Activated naive CD8-positive, alpha-beta T cell treated with anti-CD3 and anti-CD28 coated beads, Interleukin-2, amount 10 ng/mL, durations not matched to agents 7 days and 5 days (primary cell): ENCODE measurements at places on chromosomes 4 and X.

DNA sequence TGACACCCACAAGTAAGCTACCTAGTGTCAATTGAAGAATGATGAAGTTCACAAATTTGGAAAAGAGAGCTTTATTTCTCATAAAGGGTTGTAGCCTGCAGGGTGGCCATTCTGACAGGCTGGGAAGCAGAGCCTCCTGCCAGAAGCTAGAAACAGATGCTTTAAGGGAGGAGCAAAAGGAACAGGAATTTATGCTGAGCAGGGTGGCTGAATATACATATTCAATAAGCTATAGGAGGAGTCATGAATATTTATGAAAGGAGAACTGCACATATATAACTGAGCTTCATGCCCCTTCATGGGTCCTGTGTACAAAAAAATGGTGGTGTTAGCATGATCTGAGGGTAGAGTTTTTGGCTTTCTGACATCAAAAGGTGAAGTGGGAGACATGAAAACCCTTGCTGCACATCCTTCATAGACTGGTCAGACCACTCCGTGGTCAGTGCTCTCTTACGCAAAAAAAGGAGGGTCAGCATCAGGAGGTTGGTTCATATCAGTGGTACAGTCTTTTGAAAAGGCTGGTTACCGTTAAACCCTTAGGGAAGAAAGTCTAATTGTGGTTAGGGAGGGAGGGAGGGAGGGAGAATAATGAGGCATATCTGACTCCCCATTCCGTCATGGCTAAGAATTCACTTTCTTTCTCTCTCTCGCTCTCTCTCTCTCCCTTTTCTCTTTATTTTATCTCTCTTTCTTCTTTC is 121.4 kb downstream of the LUZP4 start:
- H3K27ac ChIP-seq = no peak overlapping the region
- no peaks in the 10 kb centered on the region for H3K36me3 ChIP-seq
- DNase-seq = no peak
- H3K4me3 ChIP-seq = no peak overlapping the region

- H3K36me3 ChIP-seq = no peaks in the 10 kb centered on the region
- H3K4me1 ChIP-seq = no peaks in the 10 kb centered on the region
- DNase-seq = no peak
- H3K27ac ChIP-seq = no peak overlapping the region
- H3K27me3 ChIP-seq = no peaks in the 10 kb centered on the region
- H3K4me3 ChIP-seq = no peak overlapping the region
Observed at GRCh38 chr4:127364397-127364796, 268.4 kb upstream of the INTU start.

DNA sequence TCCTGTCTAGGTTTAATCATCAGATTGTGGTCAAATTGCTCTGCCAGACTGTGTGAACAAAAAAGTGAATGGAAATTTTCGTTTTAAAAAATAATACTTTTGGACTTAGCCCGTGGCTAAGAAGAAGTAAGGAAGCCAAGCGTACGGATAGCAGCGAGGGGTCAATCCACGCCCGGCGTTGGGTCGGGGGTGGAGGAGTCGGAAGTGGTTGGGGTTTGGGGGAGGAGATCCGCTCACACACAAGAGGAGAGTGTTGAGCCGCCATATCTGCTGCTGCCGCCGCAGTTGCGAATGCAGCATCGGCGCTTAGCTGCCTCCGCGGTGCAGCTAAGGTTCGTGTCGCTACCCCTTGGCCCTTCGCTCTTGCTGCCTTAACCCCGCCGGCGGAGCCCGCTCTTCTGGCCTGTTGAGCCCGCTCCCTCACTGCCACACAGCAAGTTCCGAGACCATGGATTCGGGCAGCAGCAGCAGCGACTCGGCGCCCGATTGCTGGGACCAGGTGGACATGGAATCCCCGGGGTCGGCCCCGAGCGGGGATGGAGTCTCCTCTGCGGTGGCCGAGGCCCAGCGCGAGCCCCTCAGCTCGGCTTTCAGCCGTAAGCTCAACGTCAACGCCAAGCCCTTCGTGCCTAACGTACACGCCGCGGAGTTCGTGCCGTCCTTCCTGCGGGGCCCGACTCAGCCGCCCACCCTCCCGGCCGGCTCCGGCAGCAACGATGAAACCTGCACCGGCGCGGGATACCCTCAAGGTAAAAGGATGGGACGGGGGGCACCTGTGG is at the start of gene GSPT2:
TSS of gene GSPT2 (plus strand) at position 264 of the 779 bp plus-strand sequence. CDS start at position 449, 185 bp downstream.
- peaks cover 14% of the 10 kb centered on the region for H3K4me1 ChIP-seq
- DNase-seq = peak; percentile 68
- H3K27ac ChIP-seq = peak within 1 kb of the TSS; percentile 88
- H3K27me3 ChIP-seq = peaks cover 9% of the 10 kb centered on the region
- H3K36me3 ChIP-seq = peaks cover 26% of the 10 kb centered on the region

- no peak overlapping the region for H3K4me3 ChIP-seq
- no peaks in the 10 kb centered on the region for H3K4me1 ChIP-seq
- H3K27me3 ChIP-seq = no peaks in the 10 kb centered on the region
- DNase-seq = no peak
- H3K36me3 ChIP-seq = no peaks in the 10 kb centered on the region
Observed at GRCh38 chr4:91092398-91092980, 965.3 kb downstream of the CCSER1 start.

DNA sequence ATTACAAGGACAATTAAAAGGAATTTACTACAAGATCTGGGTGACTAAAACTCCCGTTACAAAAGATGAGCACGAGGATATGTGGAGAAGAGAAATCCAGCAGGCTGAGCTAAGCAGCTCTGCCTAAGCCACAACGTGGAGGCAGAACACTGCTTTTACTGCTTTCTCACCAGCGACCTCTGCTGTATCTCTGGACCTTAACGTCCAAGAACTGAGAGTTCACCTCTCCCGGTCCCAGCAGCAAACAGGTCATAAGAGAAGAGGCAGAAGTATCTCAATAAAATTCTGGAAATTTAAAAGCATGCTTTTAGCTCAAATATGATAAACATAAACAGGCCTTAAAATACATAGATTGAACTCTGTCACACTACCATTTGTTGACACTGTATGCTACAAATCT is 81.0 kb downstream of the ADGRA3 start:
- no peak overlapping the region for H3K4me3 ChIP-seq
- no peaks in the 10 kb centered on the region for H3K27me3 ChIP-seq
- no peak overlapping the region for H3K27ac ChIP-seq
- H3K36me3 ChIP-seq = no peaks in the 10 kb centered on the region
- no peaks in the 10 kb centered on the region for H3K4me1 ChIP-seq
- DNase-seq = no peak

- no peaks in the 10 kb centered on the region for H3K27me3 ChIP-seq
- no peak overlapping the region for H3K27ac ChIP-seq
- no peaks in the 10 kb centered on the region for H3K4me1 ChIP-seq
- no peak for DNase-seq
Observed at GRCh38 chrX:38087594-38087993, 81.2 kb downstream of the SYTL5 start.

DNA sequence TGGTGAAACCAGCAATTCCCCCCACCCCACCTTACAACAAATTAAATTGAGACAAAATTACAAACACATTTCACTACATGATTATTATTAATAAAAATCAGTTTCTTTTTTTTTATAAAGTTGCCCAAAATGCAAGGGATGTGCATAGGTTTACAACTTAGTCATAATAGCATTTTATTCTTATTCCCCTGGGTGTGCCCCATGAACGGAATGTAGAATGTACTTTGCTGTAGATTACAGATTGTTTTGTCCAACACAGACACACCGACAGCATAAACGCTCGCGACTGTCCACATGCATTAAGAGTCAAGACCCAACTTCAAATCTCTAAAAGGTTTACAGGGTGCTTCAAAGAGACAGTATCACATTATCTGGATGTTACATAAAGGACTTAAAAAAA is 72.3 kb downstream of the NYX start:
- no peak overlapping the region for H3K4me3 ChIP-seq
- peaks cover 7% of the 10 kb centered on the region for H3K36me3 ChIP-seq
- H3K27me3 ChIP-seq = no peaks in the 10 kb centered on the region
- H3K27ac ChIP-seq = no peak overlapping the region

DNA sequence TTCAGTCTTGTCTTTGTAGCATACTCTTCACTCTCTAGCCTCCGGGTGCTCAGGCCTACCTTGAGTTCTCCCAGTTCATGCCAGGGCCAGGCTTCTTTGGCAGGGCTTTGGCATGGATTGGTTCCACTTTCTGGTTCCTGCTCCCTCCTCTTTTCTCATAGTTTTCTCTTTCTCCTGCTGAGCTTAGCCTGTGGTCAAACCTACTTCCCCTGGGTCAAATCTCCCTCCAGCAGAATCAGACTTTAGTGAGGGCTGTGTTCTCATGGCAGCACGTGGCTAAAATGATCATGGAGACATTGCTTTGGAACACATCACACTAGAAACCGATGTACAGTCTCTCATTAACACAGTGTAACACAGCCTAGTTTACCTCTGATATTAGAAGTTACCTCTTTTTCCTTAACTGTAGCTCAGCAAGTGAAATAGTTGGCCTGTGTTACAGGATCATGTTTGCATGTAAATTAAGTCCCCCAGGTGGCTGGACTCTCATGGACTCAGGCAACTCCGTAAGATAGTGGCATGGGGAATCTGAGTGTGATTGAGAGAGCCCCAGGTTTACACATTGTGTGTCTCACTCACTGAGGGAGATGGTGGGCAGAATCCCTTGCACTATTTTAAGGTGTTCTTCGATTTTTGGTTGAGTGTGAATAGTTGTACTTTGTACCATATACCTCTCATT is 13.3 kb downstream of the RAB9A start:
- H3K36me3 ChIP-seq = peaks cover 12% of the 10 kb centered on the region
- H3K4me3 ChIP-seq = no peak overlapping the region
- H3K27ac ChIP-seq = peak overlapping the region; percentile 37
- H3K4me1 ChIP-seq = peaks cover 22% of the 10 kb centered on the region

DNA sequence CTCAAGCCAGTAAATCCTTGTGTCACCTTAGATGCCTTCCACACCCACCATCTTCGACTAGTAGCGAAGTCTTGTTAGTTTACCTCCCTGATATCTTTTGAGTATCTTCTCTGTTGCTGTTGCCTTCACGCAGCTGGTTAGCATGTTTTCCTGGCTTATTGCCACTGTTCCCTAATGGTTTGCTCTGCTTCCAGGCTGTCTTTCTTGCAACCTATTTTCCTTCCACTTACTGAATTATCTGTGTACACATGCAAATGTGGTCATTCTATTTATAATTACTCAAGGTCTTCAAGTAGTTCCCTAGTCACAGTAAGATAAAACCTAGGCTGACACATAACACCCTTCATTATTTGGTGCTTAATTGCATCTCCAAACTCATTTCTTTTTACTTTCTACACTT is 89.5 kb downstream of the UGT8 start:
- H3K27me3 ChIP-seq = peaks cover 20% of the 10 kb centered on the region
- no peaks in the 10 kb centered on the region for H3K4me1 ChIP-seq
- no peak overlapping the region for H3K4me3 ChIP-seq
- H3K36me3 ChIP-seq = no peaks in the 10 kb centered on the region
- no peak for DNase-seq

GRCh38 chr4:185405296-185405999 is 8.8 kb downstream of the ANKRD37 start:
- no peak for DNase-seq
- H3K27me3 ChIP-seq = no peaks in the 10 kb centered on the region
- peaks cover 2% of the 10 kb centered on the region for H3K4me1 ChIP-seq

DNA sequence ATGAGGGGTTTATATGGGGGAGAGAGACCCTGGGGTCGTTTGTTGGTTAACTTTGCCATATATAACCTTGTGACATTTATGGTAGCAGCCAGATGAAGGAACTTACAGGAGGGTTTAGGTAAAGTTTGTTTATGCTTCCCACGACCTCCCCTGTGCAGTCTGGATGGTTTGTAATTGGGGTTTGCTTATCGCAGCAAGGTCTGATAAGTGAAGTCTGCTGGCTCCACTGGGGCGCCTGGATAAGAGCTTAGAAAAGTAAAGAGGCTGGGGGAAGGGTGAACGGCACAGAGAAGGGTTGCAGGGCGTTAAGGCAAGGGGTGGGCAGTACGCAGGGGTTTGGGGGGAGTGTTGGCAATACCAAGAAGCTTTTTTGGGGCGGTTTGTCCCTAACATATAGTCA is 98.7 kb downstream of the KDM6A start:
- H3K36me3 ChIP-seq = peaks cover 31% of the 10 kb centered on the region
- H3K27ac ChIP-seq = no peak overlapping the region
- no peak for DNase-seq
- no peaks in the 10 kb centered on the region for H3K27me3 ChIP-seq
- no peak overlapping the region for H3K4me3 ChIP-seq
- H3K4me1 ChIP-seq = peaks cover 11% of the 10 kb centered on the region

- peak overlapping the region; percentile 84 for H3K4me3 ChIP-seq
- DNase-seq = peak; percentile 49
- H3K36me3 ChIP-seq = peaks cover 4% of the 10 kb centered on the region
- H3K4me1 ChIP-seq = peaks cover 46% of the 10 kb centered on the region
Observed at GRCh38 chrX:39855748-39856129, 242.0 kb downstream of the BCOR start.

- no peak for DNase-seq
- H3K27me3 ChIP-seq = peaks cover 23% of the 10 kb centered on the region
- no peaks in the 10 kb centered on the region for H3K4me1 ChIP-seq
- no peak overlapping the region for H3K4me3 ChIP-seq
Observed at GRCh38 chr4:153931804-153932203, 142.9 kb upstream of the SFRP2 start.

DNA sequence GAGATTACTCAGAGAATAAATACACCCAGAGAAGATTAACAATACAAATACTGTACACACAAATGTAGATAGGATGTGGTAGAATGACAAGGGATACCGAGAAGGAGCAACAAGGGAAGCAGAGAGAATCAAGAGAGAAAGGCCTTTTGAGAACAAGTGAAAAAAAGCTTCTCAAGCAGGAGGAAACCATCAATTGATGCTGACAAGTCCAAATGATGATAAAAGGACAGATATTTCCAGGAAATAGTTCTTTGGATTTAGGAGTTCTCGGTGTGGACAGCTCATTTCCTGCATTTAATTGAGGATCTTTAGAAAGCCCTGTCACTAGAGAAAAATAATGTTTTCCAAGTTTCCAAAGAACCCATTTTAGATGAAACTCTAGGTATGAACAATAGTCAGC is 48.1 kb downstream of the NPY5R start:
- no peak overlapping the region for H3K4me3 ChIP-seq
- H3K27ac ChIP-seq = no peak overlapping the region
- H3K27me3 ChIP-seq = no peaks in the 10 kb centered on the region

GRCh38 chrX:13258052-13258444 is 61.8 kb downstream of the ATXN3L start:
- peaks cover 25% of the 10 kb centered on the region for H3K4me1 ChIP-seq
- no peaks in the 10 kb centered on the region for H3K27me3 ChIP-seq
- DNase-seq = no peak
- no peak overlapping the region for H3K27ac ChIP-seq
- H3K36me3 ChIP-seq = peaks cover 6% of the 10 kb centered on the region

GRCh38 chr4:107916623-107917022 is 14.7 kb upstream of the CYP2U1 start:
- DNase-seq = no peak
- H3K4me1 ChIP-seq = peaks cover 4% of the 10 kb centered on the region
- peaks cover 11% of the 10 kb centered on the region for H3K27me3 ChIP-seq
- H3K36me3 ChIP-seq = peaks cover 1% of the 10 kb centered on the region
- H3K27ac ChIP-seq = no peak overlapping the region

DNA sequence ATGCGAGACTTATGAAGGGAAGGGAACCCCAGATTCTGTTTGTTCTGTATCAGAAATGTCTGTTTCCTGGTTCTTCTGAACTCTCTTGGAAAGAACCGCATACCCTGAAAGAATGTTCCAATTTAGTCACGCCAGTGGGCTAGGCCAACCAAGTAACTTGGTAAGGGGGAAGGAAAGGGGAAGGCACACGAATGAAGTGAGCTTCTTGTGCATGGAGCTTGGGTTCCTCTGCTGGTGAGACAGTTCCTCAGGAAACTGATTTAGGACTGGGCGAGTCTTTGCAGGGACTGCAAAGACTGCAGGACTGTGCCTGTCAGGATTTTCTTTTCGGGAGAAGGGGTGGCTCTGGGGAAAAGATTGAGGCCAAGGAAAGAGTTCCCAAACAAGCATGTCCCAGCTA is 35.6 kb downstream of the FRMPD3 start:
- H3K4me1 ChIP-seq = no peaks in the 10 kb centered on the region
- no peak for DNase-seq
- no peak overlapping the region for H3K4me3 ChIP-seq
- H3K27ac ChIP-seq = no peak overlapping the region
- peaks cover 4% of the 10 kb centered on the region for H3K27me3 ChIP-seq
